Activated T-cell treated with anti-CD3 and anti-CD28 coated beads for 1 hour (primary cell): ENCODE measurements at places on chromosomes 4 and X.

- no peak for DNase-seq
Observed at GRCh38 chr4:96652158-96652557, 812.3 kb downstream of the PDHA2 start.

GRCh38 chrX:100410901-100411801 is 1.1 kb upstream of the PCDH19 start:
- no peak for DNase-seq

DNA sequence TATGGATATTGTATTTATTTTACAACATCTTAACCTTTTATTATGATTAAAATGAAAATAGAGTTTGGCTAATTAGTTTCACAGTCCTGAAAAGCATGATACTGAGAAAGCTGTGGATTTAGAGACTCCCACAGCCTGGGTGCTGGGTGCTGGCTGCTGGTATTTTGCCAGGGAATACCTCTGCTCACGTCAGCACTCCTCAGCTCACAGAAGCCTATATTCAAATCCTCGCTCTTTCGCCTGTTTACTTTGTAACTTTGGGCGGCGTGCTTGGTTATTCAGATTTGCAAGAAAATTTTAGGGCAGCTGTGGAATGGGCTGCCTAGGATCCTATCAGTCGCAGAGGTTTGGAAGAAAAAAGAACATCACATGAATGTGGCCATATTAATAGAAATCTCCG is 261.8 kb downstream of the DCTD start:
- no peak for DNase-seq

GRCh38 chrX:7254144-7254543 is 106.2 kb upstream of the PUDP start:
- no peak for DNase-seq

- DNase-seq, result no peak
Observed at GRCh38 chr4:174815282-174815681, 13.8 kb downstream of the GLRA3 start.

GRCh38 chr4:88457307-88458103 is 586 bp downstream of the HERC5 start:
- peak; percentile 32 for DNase-seq
